WERI-Rb-1 (cell line): ENCODE measurements at places on chromosomes 3 and 15.

GRCh38 chr15:90307661-90308060, 42.2 kb downstream of the NGRN start:
- no peak for DNase-seq

DNA sequence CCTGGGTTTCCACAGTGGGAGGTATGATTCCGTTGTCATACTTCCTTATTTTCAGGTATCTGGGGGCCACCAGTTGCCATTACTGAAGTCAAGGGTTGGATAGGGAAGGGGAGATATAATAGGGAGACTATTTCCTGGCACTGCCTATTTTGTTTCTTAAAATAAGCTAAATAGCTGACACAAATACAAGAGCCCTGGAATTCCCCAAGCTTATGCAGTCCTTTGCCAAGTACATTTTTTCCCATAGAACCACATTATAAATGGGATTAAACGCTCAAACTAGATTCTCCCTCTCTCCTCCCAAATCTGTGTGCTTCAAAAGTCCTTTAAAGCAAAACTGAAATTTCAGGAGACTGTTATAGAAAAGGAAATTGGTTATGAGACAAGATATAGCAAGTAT, 68.7 kb downstream of the AP4E1 start:
- DNase-seq = no peak

DNA sequence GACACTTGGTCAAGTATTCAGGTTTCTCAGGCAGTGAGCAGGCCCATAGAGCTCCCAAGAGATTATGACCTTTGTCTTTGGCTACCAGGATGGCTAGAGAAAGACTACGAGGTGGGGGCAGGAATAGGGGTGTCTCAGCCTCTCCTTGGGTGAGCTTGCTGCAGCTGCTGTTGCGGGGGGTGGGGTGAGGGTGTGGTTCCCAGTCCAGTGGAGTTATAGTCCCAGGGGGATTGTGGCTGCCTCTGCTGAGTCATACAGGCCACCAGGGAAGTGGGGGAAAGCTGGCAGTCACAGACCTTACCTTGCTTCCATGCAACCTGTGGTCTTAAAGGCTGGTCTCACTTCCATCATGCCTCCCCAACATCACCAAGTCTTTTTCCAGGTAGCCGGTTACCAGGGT, 31.7 kb downstream of the ATP2C1 start:
- DNase-seq = no peak

DNA sequence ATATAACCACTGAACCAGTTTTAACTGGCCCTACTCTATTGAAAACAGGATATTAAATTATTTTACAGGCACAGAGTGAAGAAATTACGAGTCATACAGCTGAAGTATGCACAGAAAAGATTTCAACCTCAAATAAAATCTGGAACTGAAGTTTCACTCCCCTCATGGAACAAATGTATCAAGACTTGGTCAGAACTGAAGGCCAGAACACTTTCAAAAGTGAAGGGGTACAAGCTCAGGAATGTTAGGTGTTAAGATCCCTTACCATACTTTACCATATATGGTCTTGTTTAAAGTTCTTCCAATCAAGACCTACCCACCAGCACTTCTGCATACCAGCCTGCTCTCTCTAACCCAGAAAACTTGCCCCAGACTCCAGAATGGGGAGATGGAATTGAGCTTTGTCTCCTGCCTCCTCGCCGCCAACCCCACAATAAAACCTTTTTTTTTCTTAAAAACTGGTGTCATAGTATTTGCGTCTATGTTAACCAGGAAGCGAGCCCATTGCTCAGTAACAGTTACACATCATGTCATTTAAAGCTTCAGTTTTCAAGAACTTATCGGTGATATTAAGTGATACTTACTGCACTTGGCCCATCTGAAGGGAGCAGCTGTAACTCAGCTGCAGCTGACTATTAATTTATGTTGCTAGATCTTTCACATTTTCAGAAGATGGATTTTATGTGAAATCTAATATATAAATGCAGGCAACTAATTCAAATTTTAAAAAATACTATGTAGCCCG, 59.9 kb downstream of the OXSM start:
- DNase-seq = no peak

DNA sequence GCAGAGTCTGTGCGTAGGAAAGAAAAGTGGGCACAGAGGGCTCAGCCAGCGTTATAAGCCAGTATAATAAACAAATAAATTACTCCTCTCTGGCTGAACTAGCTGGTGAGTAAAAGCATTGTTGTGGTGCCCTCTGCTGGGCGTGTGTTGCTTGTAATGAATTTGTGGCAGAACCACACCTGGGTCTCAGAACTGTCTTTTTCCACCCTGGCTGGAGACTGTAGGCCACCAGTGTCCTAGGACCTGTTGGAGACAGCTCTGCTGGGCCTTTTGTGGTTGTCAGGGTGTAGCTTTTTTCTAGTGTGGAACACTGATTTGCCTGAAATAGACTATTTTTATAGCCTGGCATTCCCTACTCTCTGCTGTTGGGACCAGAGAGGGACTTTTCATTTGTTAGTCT, 130.5 kb upstream of the EIF1B start:
- DNase-seq = peak; percentile 67

GRCh38 chr3:197507541-197507940, 48.2 kb downstream of the BDH1 start:
- DNase-seq = no peak

DNA sequence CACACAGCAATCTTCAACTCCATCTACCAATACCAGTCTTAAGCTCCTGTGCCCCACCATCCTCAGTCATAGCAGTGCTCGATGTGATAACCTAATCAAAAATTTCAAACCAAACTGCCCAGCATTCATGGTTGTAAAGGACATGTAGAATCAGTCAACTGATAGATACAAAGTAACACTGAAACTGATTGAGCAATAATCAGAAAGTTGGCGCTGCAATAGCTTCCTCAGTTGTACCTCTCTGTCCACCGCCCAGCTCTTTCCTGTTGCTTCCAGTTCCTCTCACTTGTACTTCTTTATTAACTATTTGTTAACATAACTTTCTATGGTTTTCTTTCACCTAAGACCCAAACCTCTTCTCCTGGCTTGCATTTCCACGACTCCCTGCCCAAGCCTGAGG, 745.7 kb downstream of the PDCD6IP start:
- DNase-seq = no peak

- peak; percentile 55 for DNase-seq
Observed at GRCh38 chr15:88218557-88219221, 37.9 kb downstream of the NTRK3 start.

DNA sequence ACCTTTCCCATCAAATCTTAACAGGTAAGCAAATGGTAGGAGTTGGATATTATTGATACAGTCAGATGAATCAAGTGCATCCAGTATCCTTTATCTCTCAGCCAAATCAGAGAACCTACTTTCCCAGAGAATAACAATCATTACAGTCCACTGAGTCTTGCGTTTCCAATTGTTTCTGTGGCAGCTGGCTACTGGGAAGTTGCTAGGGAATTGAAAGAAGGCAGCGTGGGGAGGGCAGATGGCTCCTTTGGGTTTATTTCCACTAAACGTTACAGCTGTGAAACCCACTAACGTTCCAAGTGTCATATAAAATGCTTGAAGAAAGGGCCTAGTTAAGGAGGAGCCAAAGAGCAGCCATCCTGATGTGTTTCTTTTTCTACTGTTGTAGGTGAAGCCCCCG, 78.4 kb downstream of the WDR72 start:
- no peak for DNase-seq

- no peak for DNase-seq
Observed at GRCh38 chr3:195040094-195040493, 230.9 kb downstream of the XXYLT1 start.

- no peak for DNase-seq
Observed at GRCh38 chr3:194933465-194933864, 247.8 kb downstream of the FAM43A start.

DNA sequence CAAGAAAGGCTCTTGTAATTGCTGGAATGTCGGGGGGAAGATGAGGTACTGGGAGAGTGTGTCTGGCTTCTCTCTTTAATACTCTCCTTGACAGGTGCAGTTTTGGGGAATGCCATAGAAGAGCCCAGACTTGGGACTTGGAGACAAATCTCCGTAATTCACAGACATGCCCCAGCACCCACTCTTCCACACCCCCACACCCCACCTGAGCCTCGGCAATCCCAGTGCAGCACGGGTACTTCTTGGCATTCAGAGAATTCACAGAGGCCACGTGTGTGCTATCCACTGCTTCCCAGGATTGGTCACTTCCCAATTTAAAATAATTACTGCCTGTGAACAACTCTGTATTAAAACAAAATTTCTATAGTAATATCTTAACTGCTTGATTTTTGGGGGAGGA, 43.9 kb downstream of the TRIM71 start:
- DNase-seq = no peak

DNA sequence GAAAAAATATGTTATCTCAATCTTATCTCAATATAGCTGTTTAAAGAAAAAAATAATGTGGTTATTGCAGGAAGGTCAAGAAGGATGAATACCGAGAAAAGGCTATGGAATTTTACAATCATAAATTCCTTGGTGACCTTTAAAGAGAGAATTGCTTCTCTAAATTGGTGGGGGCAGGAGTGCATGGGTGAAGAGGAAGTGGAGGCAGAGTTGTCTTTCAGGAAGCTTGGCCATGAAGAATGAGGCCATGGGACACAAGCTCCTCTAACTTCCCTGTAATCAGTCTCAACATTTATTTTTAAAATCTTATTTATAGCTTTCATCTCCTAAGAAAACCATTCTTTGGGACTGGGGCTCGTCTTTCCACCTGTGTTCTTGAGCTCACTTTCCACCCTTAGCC, 22.4 kb upstream of the ALDH1A2 start:
- no peak for DNase-seq

DNA sequence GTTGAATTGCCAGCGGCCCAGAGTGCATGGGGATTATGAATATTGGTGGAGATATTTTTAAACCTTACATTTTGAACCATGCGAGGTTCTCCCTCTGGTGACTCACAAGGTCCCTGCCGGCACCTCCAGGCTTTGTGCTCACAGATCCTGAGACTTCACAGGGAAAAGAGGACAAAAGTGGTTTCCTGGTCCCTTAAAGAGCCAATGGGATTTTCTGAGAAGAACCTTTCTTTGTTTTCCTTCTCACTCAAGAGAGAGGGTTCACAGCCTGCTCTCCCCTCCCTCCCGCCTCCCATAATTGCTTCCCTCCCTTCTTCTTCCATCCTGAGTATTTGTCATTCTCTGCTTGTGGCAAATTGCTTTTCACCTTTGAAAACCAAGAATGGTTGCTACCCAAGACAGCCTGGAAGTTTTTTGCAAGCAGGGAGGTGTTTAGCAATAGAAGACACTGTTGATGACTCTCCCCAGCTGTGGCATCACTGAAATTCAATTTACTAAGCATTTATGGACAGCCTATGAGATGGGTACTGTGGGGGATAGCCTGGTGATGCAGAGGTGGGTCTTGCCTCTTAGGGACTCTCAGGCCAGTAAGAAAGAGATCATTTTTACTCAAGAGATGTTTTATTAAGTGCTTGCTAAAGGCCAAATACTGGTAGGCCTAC, 76.6 kb downstream of the CPN2 start:
- DNase-seq = no peak

DNA sequence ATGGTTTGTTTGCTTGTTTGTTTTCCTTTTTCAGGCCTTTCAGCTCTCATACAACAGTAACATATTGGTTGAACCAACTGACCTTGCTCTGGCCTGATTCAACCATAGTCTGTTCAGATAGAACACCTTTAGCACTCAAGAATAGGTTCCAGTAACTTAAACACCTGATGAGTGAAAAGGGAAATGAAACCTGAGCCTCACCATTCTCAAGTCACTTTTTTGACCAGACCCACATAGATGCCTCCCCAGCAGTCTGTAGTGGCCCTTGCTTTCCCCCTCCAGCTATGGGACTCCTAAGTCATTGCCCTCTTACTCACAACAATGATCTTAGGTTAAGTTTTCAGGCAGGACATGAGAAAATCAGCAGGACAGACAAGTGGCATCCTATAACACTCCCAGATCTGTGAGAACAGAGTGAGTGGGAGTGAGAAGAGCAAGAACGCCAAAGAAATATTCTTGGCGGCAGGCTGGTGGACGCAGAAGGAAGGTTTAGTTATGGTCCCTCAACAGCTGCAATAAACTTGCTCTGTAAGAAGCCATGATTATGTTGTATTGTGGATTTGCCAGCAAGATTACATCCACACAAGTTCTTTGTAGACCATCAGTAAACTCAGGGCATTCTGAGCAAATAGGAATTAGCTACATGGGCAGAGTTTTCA, 367.5 kb downstream of the MECOM start:
- DNase-seq = no peak

- no peak for DNase-seq
Observed at GRCh38 chr3:177733936-177734335, 536.7 kb upstream of the TBL1XR1 start.

DNA sequence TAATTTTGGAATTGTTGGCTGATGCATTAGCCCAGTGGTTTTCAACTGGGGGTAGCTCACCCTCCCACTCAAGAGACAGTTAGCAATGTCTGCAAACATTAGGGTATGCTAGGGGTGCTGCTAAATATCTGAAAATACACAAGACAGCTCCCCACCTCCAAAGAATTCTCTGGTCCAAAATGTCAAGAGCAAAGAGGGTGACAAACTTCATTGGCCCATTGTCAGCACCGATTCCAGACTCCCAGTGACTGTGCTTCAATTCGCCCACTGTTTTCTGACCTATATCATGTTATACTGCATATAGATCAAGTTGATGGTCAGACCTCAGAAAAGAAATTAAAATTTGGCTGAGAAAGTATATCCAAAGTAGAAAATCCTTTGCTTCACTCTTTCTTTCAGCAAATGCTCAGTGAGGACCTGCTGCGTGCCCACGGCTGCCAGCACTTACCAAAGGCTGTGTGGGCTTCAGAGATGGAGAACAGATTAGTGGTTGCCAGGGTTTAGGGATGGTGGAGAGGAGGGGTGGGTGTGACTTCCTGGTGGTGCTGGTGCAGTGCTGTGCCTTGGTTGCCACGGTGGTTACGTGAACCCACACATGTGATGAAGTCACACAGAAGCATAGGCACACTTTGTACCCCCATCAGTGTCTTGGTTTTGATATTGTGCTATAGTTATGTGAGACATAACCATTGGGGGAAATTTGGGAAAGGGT, 204.0 kb downstream of the PLCL2 start:
- no peak for DNase-seq

DNA sequence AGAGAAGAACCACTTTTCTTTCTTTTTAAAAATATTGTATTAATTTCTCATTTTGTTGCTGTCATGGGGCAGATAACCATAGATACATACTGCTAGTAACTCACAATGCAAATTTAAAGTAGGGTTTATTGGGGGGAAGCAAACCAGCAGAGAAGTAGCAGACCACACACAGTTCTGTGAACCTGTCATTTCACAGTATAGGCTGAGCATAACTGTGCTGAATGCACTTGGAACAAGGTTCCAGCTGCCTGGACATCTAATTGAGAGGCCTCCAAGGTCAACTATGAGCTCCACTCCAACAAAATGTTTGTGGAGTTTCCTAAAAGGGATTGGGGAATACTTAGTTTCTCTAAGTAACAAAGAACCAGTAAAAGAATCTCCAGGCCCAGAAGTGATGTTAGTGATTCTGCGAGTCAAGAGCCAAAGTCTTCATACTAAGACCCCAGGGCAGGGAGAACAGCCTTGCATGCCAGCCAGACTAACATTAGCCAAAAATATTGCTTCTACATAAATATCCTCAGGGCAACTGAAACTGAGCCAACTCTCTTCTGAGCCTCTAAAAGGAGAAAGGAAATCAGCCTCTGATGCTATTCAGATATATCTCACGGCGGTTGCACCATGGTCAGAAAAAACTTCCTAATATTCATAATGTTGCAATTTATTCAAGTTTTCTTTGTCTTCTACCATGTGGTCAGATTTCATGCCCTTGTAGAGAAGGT, 856.4 kb upstream of the ALCAM start:
- no peak for DNase-seq

GRCh38 chr3:24538891-24539290, 44.2 kb upstream of the THRB start:
- DNase-seq = no peak
